ENCODE measurements at places on chromosomes 16 and 17.

DNA sequence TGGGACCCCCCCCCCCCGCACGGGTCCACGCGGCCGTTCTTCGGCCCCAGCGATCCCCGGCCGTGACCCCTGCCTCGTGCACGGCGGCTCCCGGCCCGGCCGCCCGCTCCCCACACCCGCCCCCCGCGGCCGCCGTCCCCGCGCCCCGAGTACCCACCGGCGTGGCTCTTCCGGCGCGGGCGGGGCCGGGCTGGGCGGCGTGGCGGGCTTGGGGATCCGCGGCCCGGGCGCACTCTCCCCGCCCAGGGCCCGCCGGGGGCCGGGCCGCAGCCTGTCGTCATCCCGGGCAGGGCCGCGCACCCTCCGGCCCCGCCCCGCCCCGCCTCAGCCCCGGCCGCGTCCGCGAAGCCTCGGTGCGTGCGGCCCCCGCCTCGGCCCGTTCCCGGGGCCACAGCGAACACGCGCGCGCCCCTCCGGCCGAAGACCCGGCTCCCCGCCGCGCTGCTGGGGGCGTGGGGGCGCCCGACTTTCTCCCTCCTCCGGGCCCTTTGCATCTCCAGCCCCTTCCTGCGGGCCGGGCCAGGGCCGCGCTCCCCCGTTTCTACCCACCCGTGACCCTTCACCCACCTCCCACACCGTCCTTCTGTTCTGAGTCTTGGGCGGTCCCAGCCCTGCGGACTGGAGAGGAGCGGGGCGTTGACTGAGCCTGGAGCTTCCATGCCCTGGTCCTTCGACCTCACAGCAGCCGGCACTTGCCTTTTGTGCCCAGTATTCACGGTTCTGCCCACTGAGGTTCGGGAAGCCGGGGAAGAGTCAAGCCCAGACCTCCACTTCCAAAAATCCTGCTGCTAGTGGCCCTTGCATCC lies 840 bp downstream of the MYO1C start:
- DNase-seq = peak; percentile 47

DNA sequence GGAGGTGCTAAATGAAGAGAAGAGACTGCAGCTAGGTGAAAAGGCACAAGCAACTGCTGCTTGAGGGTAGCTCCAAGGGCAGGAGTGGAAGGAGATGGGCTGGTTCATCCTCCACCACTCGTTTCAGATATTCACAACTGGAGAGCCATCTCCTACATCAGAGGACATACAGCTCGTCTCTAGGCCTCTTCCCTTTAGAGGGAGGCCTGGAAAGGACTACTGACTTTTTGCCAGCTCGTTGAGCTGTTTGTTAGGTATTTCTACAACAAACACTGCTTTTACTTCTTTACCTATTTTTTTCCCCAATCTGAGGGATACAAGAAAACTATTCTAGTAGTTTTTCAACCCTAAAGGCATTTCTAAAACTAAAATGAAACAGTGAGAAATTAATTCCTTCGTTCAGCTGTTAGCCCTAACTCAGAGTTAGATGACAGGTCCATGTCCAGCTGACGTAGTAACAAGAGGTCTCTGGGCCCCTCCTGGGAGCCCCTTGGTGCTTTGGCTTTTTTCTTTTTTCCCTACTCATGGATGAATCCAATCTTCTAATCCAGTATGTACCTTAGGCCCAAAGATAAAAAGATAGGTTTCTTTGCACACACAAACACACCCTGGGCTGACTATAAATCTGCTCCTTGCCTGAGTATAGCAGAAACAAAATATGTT lies 47.8 kb upstream of the TBX2 start:
- no peak for DNase-seq

- DNase-seq = no peak
Measured at GRCh38 chr17:44081681-44082080, 11.1 kb downstream of the G6PC3 start.

DNA sequence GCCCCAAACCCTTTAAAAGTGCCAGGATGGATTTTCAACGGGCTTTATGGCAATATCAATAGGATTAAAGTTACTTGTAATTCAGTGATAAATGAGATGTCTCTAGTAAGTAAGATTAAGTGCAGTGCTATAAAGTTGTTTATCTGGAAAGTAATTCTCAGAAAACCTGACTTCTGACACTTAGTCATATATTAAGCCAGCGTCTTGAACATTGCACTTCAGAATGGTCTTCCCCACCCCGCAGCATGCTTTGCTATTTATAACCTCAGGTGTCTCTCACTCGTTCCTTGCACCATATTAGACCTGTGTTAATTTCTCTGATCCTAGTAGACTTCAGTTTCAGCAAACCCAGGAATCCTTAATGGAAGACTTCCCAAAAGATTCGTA lies 2.1 kb upstream of the MAF start:
- DNase-seq = no peak

- no peak for DNase-seq
Measured at GRCh38 chr17:64974750-64975317, 55.6 kb upstream of the LRRC37A3 start.

DNA sequence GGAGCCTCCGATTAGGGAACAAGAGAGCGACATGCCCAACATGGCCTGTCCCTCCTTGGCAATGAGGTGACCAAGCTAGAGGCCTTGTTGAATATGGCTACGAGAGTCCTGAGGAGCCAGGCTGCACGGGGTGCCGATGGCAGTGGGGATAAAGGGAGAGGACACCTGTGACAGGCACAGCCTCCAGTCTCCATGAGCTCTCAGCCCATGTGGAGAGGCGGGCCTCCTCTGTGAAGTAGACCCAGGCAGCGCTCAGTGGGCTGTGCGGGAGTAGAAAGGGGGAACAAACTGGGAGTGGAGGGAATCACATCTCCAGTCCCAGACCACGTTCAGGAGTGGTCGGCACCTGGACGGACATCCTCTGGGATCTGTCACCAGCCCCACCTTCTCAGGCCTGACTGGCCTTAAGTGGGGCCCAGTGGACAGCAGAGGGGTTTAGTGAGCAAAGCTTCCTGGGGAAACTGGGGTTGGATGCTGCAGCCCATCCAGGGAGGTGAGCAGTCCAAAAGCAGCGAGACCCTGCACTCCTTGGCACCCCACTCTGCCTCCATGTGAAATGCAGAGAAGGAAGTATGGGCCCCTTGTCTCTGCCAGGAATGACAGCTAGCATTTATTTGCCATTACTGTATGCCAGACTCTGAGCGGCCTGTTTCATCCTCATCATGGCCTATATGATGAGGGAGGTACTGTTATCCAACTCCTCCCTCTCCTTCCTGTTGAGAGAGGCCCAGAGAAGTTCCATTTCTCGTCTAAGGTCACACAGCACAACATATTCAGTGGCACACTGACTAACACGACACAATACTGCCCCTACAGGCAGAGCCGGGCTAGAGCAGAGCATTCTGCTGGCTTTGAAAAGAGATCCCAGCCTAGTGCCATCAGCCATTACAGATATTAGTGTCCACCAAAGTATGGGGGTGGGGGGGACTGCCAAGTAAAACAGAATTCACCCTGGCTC lies 4.5 kb upstream of the TMEM92 start:
- DNase-seq = peak; percentile 88

DNA sequence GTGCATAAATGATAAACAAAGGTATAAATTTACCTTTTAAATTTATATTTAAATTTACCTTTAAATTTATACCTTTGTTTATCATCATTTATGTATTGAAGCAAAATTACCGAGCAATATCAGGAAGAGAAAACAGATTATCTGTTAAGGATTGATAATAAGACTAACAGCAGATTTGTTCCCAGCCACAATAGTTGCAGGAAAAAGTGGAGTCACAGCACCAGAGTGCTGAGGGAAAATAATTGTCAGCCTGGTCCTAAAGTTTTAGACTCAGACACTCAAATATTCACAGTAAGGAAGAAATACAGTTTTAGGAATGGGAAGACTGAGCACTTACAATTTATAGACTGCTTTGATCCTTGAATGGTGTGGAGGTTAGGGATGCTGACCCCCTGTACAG lies 117.2 kb downstream of the MAP2K4 start:
- no peak for DNase-seq

- no peak for DNase-seq
Measured at GRCh38 chr17:51230306-51230705, 29.5 kb downstream of the MBTD1 start.

Measured in tibial artery (tissue), 4 donors.